ENCODE measurements at places on chromosomes 2 and 18. TPM values are rescaled to one million over a fixed set of nuclear protein-coding genes. Genes with fewer than 3 reads are reported as not detected.

The ABCG5 gene
- not detected for total RNA-seq

- H3K4me3 ChIP-seq = peak overlapping the region; percentile 67
- no peak overlapping the region for H3K27ac ChIP-seq
Observed at GRCh38 chr2:25981596-25982272, 563 bp downstream of the KIF3C start.

The ATP8B1 gene
- total RNA-seq = 7.5 TPM

GRCh38 chr2:5983511-5984272 lies 291.5 kb downstream of the SOX11 start:
- no peak for DNase-seq
- H3K4me1 ChIP-seq = no peaks in the 10 kb centered on the region
- no peak overlapping the region for H3K27ac ChIP-seq

DNA sequence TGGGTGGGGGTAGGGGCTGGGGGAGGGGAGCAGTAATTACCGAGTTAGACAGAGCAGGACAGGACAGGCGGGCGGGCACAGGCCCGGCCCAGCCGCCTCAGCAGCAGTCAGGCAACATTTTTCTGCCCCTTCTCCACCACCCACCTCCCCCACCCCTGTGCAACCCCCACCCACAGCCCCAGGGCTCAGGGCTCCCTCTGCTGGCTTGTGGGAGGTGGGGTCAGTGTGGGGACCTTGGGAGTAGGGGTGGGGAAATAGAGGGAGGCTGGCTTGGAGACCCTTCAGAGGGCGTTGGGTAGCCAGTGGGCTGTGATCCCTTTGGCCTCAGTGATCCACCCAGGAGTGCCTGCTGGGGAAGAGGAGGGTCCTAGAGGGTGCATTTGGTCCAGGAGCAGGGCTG lies 6.4 kb downstream of the WNT6 start:
- H3K27me3 ChIP-seq = peaks cover 54% of the 10 kb centered on the region
- H3K36me3 ChIP-seq = no peaks in the 10 kb centered on the region
- H3K4me3 ChIP-seq = no peak overlapping the region

The TRPM8 gene
- total RNA-seq = 0.03 TPM

DNA sequence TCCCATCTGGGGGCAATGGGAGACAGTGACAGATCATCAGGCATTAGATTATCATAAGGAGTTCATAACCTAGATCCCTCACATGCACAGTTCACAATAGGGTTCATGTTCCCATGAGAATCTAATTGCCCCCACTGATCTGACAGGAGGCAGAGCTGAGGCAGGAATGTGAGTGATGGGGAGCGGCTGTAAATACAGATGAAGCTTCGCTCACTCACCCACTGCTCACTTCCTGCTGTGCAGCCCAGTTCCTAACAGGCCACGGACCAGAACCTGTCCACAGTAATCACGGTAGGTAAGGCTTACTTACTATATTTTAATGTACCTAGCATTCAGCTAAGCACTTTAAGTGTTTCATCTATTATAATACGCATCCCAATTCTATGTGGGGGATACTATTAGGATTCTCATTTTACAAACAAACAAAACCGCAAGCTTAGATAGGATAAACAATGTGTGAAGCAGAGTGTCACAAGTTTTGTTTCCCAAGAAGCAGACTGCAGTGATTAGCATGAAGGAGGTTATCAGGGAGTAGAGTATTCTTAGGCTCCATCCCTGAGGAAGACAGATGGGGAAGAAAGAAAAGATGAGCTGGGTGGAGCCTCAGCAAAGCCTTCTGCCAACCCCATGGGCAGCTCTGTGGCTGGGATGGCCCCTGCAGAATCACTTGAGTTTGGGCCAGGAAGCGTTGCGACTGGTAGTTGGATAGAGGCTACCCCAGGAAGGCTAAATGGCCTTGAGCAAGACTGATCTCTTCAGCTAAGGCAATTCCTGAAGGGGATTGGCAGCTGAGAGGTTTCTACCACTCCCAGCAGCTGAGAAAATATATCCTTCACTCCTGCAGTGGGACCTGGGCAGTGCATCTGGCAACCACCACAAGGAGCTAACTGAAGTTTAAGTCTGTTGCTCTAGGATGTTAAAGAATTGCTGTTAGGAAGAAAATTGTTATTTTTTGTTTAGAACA lies 133.1 kb downstream of the MREG start:
- H3K4me1 ChIP-seq = peaks cover 17% of the 10 kb centered on the region
- H3K27ac ChIP-seq = no peak overlapping the region
- peak; percentile 70 for DNase-seq
- no peaks in the 10 kb centered on the region for H3K36me3 ChIP-seq
- H3K27me3 ChIP-seq = no peaks in the 10 kb centered on the region

- no peaks in the 10 kb centered on the region for H3K4me1 ChIP-seq
- DNase-seq = no peak
- no peak overlapping the region for H3K4me3 ChIP-seq
- H3K27ac ChIP-seq = no peak overlapping the region
- no peaks in the 10 kb centered on the region for H3K27me3 ChIP-seq
Observed at GRCh38 chr18:40437517-40437916, 1517.5 kb upstream of the PIK3C3 start.

GRCh38 chr2:3857576-3857975 lies 154.2 kb downstream of the DCDC2C start:
- no peak for DNase-seq
- no peak overlapping the region for H3K27ac ChIP-seq
- H3K4me1 ChIP-seq = no peaks in the 10 kb centered on the region
- H3K4me3 ChIP-seq = no peak overlapping the region
- H3K36me3 ChIP-seq = no peaks in the 10 kb centered on the region

Data from SJSA1 (cell line).